WTC11 (cell line): ENCODE measurements at places on chromosomes 5 and 9. TPM values are rescaled to one million over a fixed set of nuclear protein-coding genes. Genes with fewer than 3 reads are reported as not detected.
A peak's percentile ranks its signal among the peaks of the same experiment; 100 is the strongest.

Gene HMMR
- 69.1 to 78.5 TPM (median 73.3 TPM) in 3 replicates for total RNA-seq

- DNase-seq, result no peak
These were observed 1788.0 kb upstream of the NUDT12 start for GRCh38 chr5:105350486-105351140.

Gene CD180
- total RNA-seq, result not detected in 3 replicates

GRCh38 chr9:90600029-90600428, 42.6 kb downstream of the DIRAS2 start:
- DNase-seq, result peak; percentile 16

Gene PCDHA11
- total RNA-seq, result 5.8 to 8.7 TPM (median 7.9 TPM) in 3 replicates

Gene FOXD4L3
- not detected in 3 replicates for total RNA-seq

GRCh38 chr9:94697972-94698581, 28.4 kb upstream of the AOPEP start:
- no peak for DNase-seq

DNA sequence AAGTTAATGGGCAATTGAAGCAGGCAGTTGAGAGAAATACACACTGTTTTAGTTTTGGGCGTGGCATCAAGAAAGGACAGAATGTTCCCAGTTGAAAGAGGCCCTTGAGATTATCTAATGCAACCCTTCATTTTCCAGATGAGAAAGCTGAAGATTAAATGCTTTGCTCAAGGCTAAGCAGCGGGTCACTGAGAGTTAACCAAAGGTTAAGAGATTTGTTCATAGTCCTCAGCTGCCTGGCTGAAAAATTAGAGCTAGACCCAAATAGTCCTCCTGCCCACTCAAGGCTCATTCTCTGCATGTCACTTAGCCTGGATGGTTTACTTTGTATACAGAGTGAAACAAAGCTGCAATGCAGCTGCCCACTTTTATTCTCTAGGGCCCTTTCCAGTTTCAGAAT, 46.7 kb upstream of the MAMDC2 start:
- DNase-seq, result no peak

DNA sequence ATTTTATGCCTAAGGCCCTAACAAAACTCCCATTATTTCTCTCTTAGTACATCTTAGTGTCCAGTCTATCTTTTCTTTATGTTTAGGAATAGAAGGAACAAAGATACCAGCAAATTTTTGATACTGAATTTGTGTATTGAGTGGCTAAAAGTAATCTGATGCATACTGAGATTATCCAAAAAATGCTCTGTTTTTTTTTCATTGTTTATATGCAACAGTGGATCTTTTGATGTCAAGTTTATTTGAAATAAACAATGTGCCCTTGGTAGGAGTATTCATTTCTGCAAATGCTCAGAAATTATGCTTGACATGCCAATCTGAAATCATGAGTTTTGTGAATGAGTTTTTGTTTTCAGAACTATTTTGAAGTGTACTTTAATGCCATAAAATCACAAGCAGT, 58.7 kb downstream of the CCDC192 start:
- no peak for DNase-seq

Gene SOHLH1
- total RNA-seq, result not detected in 3 replicates

DNA sequence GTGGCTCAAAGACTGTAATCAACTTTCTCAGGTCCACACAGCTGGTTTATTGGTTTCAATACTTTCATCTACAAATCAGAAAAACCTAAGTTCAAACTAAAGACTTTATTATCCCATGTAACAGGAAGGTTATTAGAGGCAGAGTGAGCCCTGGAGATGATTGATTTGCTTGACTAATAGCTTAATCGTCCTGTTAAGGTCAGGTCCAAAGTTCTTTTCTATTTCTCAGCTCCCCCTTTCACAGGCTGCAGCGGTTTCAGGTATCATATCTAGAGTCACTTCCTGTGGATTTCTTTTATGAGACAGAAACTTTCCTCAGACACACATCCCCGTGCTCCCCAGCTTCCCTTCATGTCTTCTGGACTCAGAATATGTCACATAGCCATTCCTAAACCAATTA, 166.4 kb downstream of the PRELID2 start:
- no peak for DNase-seq

Gene DND1
- total RNA-seq, result 2.1 to 3.3 TPM (median 2.9 TPM) in 3 replicates

Gene SLC6A18
- not detected in 3 replicates for total RNA-seq
